ENCODE measurements at places on chromosomes 3 and 15.
A peak's percentile ranks its signal among the peaks of the same experiment; 100 is the strongest.

DNA sequence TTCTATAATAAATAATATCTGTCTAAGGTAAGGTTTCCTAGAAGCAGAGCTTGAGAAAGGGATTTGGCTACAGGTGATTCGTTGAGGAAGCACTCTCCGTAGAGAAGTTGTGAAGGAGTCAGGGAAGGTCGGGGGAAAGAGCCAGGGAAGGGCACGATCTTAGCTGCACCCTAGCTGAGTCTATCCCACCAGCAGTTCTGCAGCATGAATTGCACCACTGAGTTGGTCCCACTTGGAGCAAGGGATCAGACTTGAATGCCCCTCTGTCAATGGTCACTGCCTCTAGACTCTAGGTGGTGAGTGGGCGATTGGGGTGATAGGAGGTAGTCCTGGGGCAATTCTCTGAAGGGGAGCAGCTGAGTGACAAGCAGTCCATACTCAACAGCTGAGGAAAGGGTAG, 13.5 kb downstream of the TMC3 start:
- no peak for DNase-seq

GRCh38 chr3:32238453-32239306, at the start of gene CMTM8:
TSS of gene CMTM8 (plus strand) at chr3:32238680. CDS start at chr3:32238973, 293 bp downstream.
- DNase-seq = peak; percentile 46

DNA sequence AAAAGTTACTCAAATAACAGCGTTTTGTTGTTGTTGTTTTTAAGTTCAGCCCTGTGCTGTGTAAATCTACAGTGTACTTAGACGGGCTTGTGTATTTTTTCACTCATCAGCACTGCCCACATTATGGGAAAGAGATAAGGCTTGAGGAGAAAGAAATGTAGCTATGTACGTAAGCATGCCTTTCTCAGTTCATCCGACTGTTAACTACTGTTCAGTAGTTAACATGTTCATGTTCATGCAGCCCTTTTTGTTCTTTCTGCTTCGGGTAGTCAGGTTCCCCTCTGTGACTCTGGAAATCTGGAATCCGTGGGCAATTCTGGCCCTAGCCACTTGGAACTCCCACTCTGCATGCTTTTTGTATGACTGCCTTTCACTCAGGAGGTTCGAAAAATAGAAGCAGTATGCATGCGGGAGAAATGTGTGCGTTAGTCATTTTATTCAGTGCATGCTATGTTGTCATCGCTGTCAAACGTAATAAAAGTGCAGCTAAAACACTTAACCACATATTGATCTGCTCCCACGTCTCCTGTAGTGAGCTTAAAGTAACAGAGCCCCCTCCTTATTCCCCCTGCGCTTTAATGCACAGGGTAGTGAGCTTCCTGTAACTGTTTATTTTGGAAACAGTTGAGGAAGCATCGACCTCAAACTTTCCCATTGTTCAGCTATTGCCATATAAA, 283.1 kb upstream of the NR2F2 start:
- DNase-seq = no peak

DNA sequence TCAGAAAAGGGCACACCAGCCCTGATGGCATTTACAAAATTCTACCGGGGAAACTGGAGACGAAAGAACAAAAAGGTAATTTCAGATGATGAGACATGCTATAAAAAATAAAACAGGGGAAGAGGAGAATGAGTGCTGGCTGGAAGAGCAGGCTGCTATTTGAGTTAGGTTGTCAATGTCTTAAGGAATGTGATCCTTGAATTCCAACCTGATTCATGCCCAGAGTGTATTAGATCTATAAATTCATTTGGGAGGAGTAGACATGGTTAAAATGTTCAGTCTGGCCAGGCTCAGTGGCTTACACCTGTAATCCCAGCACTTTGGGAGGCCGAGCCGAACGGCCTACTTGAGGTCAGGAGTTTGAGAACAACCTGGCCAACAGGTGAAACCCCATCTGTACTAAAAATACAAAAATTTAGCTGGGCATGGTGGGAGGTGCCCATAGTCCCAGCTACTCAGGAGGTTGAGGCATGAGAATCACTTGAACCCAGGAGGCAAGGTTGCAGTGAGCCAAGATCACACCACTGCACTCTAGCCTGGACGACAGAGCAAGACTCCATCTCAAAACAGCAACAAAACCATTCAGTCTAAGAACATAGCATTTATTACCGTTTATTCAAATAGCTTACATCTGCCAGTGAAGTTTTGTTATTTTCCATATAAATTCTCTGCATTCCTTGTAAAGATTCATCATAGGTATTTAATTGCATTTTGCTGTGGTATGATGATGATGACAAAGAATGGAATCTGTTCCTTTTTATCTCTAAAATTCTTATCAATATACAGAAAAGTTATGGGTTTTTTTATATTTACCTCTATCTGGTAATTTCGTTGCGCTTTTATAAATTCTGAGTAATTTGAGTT, 126.7 kb upstream of the NR2E3 start:
- no peak for DNase-seq

GRCh38 chr15:28123408-28124023, 24.4 kb upstream of the OCA2 start:
- no peak for DNase-seq

DNA sequence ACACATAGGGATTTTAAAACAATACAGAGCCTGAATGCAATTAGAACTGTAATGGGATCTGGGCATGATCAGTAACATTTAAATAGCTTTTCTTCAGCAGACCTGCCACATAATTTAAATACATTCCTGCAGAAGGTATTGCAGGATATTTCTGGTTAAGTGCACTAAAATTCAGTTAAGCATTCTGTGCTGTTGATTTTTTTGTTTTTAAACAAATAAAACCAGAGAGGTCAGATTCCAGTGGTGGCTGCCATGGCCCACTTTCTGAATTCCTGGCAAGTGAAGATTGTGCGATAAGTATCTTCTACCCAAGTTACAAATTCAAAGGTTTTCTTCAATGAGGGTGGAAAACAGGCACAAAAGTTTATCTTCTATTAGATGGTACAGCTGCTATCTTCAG, 98.7 kb downstream of the RAP2B start:
- no peak for DNase-seq

DNA sequence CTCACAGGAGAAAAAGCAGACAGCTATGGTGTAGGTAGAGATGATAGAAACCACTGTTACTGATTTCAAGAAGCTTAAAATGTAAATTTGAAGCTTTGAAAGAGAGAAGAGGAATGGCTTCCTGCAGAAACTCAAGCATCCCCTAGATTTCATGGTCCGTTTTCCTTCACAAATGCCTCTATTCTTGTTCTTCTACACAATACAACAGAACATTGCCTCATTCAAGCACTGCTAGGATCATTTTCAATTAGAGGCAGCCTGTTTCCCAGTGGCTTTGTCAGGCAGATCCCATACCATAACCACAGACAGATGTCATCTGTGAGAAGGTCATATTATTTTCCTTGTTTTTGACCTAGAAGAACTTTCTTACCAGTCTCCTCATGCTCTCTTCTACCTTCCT, 77.9 kb upstream of the SPRED1 start:
- no peak for DNase-seq

DNA sequence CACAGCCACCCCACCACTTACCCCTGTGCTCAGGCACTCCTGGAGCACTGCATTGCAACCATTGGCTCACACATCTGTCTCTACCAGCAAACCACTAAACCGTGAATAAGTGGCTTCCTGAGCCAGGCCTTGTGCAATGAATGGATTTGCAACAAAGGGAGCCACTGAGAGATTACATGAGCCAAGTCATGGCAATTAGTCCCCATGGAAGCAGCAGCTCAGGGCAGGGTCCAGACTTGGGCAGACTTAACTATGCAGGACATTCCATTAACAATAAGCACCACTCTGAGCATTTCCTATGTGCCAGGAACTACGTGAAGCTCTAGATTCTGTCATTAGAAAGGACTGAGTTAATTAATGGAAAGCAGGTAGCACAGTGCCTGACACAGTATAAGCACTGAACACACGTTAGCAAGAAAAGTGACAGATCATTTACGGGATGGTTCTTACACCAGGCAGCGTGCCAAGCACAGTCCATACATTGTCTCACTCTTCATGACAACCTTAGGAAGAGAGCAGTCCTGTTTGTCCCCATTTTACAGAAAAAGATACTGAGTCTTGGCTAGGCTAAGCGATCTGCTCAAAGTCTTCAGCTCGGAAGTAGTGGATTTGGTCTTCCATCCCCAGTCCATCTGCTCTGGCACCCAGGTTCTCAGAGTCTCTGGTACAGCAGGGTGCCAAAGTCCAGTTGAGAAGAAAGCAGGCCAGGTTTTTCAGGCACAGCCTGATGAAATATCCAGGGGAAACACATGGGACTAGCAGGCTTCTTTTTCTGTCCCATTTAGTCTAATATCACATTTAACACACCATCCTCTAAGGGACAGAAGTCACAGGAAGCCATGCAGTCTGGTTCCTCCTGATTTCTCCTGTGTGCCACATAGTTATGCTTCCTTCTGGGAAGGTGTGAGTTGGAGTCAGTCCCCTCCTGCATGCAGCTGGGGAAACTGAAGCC, 44.1 kb downstream of the LIPC start:
- DNase-seq = peak; percentile 83

DNA sequence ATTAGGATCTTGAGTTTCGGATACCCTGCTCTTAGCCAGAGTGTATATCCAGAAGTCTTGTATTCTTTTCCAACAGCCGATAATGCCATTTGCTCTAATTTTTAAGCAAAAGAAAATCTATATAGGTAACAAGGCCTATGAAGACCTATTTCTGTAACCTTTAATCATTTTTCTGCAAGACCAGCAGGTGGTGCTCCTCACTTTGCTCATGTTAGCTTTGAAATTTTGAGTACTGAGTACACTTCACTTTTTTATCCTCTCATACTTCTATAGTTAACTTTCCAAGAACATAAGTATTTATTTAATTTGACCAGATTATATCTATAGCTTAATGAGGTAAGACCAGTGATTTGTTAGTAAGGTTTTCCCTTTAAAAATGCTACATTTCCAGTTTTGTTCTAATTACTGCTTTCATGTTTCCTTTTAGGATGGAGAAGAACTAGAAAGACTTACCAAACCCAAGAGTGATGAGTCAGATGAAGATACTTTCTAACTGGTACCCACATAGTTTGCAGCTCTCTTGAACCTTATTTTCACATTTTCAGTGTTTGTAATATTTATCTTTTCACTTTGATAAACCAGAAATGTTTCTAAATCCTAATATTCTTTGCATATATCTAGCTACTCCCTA, 20.5 kb downstream of the SLC35A5 start:
- peak; percentile 42 for DNase-seq

DNA sequence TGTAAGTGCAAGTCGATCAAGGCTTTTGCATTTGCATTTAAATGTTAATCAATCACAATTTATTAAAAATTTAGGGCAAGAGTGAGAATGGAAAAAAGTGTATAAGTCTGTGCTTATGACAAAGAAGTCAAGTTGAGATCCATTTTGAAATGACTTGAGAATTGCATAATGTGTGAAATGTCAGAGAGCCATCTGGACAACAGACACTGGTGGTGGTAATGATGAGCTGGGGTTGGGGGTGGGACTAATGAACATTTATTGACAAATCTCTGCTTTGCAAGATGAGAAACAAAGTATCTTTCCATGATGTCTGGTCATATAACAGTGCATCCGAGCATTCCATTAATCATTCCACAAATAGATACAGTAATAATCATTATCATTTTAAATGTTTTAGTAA, 89.4 kb upstream of the ZBTB20 start:
- no peak for DNase-seq

DNA sequence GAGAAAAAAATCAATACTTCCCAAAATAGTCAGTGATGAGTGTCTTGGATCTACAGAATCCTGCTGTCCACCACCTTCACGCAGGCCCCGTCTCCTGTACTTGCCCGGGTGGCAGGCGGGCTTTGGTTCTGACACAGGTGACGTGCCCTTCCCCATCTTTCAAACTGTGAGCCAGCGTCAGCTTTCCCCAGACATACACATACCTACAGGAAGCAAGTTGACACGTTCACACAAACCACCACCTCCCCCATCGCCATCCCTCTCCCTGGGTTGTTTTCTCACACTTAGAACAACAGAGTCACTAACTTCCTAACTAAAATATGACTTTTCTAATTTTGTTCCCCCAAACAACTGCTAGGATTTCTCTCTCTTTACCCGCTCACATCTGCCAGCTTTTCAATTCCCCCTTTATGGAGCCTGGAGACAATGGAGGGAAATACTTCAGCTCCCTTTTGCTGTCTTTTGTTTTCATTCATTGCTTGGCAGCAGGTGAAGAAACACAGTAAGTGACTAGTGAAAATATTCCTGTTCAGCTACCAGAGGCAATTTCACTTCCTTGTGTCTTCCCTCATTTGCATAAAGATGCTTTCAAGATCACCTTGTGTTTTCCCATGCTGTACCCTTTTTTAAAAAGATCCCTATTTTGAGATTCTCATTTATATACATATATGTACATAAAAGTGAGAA, 248.3 kb downstream of the SLCO3A1 start:
- no peak for DNase-seq

DNA sequence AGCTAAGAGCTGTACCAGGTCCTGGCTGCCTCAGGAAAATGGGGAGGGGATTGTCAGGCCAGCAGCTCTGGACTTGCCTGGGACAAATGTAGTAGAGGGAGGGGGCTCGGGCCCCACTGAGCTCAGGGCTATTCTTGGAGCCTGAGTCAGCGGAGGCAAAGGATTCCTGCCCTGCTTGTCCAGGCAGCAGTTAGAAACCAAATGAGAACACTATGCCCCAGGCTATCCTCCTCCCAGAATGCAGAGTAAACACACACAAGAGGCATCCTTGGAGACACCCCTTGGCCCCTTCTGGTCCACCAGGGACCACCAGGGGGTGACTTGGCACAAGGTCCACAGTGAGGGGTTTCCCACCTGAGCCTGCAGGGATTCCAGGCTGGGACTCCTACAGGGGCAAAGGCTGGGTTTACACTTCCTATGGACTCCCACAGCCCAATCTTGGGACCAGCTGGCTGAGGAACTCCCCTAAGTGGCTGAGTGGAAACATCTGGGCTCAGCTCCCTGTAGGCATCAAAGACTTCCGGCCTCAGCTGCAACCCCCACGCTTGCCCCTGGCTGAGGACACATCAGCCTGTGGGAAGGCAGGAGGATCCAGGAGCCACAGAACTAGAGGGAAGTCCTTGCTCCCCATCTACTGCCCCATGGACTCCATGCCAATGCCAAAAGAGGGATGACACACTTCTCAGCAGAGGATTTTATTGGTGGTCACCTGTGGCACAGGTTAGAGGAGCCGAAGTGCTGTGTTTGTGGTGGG, 3.4 kb upstream of the COL7A1 start:
- peak; percentile 11 for DNase-seq

GRCh38 chr3:61980041-61980440, 393.3 kb downstream of the FEZF2 start:
- DNase-seq = no peak

DNA sequence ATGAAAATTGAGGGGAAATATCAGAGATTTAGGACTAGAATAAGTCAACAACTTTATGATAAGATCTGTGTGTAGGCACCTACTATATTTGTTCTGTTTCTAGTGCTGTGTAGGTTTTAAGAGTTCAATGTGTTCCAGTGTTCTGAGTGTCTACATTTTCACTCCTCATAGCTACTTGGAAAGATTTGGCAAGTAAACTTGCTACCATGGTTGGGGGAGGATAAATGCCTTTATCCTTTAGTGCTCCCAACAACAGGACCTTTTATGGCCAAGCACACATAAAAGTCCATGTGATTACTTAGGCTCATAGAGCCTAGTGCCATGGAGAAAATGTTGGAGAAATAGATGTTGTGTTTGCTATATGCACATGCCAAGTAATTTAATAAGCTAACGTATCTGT, 64.0 kb downstream of the LYSMD4 start:
- no peak for DNase-seq
